Natural killer cell treated with Interleukin-12 subunit alpha and Interleukin-12 subunit beta and Interleukin-15 and Interleukin-18, amount 100 ng/mL, for 72 hours (primary cell): ENCODE measurements at places on chromosomes 12 and 14. TPM values are rescaled to one million over a fixed set of nuclear protein-coding genes. Genes with fewer than 3 reads are reported as not detected.

Gene DTX1
- not detected for total RNA-seq

- H3K4me1 ChIP-seq = peaks cover 8% of the 10 kb centered on the region
- H3K27me3 ChIP-seq = peaks cover 41% of the 10 kb centered on the region
- no peaks in the 10 kb centered on the region for H3K36me3 ChIP-seq
- DNase-seq = no peak
- H3K27ac ChIP-seq = no peak overlapping the region
These were observed 9.6 kb upstream of the OTUB2 start for GRCh38 chr14:94016446-94016976.

DNA sequence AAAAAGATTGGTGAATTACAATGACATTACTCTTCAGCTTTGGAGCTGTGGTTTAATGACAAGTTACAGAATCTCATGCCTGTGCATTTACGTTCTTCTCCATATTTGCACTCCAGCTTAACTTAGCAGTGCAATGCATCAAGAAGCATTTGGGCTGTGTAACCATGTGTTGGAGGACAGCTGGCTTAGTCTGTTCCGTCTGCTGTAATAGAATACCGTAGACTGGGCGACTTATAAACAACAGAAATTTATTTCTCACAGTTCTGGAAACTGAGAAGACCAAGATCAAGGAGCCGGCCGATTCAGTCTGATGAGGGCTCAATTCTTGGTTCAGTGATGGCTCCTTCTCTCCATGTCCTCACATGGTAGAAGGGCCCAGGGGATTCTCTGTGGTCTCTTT lies 943.5 kb downstream of the BCL11B start:
- H3K27ac ChIP-seq = no peak overlapping the region
- DNase-seq = no peak
- no peaks in the 10 kb centered on the region for H3K4me1 ChIP-seq
- H3K36me3 ChIP-seq = no peaks in the 10 kb centered on the region

Gene SMIM41
- total RNA-seq = not detected

DNA sequence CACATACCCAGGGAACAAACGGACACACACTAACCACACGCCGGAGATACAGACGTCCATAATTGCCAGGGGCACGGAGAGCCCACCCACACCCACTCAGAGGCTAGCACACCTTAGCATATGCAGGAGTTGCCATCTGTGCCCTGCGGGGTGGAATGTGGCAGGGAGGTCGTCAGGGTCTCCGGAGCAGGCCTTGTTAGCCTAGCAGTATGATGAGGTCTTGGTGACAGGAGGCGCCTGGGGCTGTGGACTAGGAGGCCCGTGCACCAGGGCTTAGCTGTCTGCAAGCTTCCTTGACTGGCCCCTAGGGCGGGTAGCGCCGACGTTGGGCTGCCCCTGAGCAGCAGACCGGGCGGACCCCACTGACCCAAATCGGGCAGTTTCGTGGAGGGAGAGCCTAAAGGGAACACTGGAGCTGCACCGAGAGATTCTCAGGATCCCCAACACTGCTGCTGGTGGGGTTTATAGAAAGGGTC lies 10.0 kb downstream of the STAC3 start:
- peaks cover 48% of the 10 kb centered on the region for H3K27me3 ChIP-seq
- DNase-seq = no peak
- no peaks in the 10 kb centered on the region for H3K36me3 ChIP-seq
- peak overlapping the region; percentile 79 for H3K27ac ChIP-seq
- peak overlapping the region; percentile 91 for H3K4me3 ChIP-seq

- no peaks in the 10 kb centered on the region for H3K36me3 ChIP-seq
- H3K27me3 ChIP-seq = peaks cover 13% of the 10 kb centered on the region
- no peak overlapping the region for H3K27ac ChIP-seq
- H3K4me3 ChIP-seq = no peak overlapping the region
- H3K4me1 ChIP-seq = no peaks in the 10 kb centered on the region
These were observed 339.0 kb downstream of the CACNA1C start for GRCh38 chr12:2391740-2392331.

Gene NEMP1
- total RNA-seq = 25.5 TPM

Gene LMNTD1
- not detected for total RNA-seq

Gene CCER1
- total RNA-seq = not detected

DNA sequence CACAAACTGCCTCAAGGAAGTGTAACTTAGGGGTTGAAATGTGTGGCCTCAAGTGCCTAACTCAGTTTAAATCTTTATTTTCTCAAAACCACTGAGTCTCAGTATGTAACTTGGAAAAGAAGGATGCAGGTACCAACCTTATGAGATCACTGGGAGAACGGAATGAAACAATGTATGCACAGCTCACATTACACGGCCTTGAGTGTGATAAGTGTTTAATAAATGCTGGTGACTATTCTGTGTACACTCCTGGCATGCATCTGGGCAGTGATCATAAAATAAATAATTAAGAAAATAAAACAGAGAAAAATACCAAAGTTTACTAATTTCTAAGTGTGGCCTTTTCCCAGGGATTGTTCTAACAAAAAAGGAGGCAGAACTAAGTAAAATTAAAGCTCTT lies 974.5 kb upstream of the FLRT2 start:
- no peak overlapping the region for H3K4me3 ChIP-seq
- no peaks in the 10 kb centered on the region for H3K36me3 ChIP-seq
- no peak for DNase-seq
- H3K27me3 ChIP-seq = no peaks in the 10 kb centered on the region
- no peak overlapping the region for H3K27ac ChIP-seq

Gene ETFBKMT
- total RNA-seq = 0.89 TPM

DNA sequence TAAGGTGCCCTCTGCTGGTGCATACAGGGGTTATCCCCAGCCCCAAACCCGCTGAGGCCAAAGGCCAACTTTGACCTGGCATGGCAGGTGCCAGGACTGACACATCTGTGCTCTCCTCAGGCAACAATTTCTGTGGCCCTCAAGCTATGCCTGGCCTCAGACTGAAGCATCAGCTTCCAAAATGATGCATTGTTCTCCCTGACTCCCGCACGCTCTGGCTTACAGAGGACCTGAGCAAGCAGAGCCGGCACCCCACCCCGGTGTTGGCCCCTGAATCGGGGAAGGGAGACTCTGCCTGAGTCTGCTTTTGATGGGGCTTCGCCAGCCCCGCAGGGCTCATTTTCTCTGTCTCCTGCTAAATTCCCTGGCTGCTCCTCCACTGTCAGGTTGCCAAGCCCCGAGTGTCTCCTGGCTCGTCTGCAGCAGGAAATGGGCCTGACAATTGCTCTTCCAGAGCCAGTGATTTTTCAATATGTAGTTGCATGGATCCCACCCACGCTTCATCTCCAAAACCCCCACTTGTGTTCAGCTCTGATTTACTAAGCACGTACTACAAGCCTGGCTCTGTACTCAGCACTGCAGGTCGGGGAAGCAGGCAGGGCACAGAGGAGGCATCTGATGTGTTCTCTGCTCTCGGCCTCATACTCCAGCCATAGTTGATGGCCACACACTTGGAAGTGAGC lies 126.1 kb downstream of the SLC38A6 start:
- no peak overlapping the region for H3K4me3 ChIP-seq
- H3K27me3 ChIP-seq = no peaks in the 10 kb centered on the region
- H3K4me1 ChIP-seq = peaks cover 17% of the 10 kb centered on the region
- no peak for DNase-seq
- no peaks in the 10 kb centered on the region for H3K36me3 ChIP-seq
